ENCODE measurements at places on chromosomes 11 and 22. TPM values are rescaled to one million over a fixed set of nuclear protein-coding genes. Genes with fewer than 3 reads are reported as not detected.

DNA sequence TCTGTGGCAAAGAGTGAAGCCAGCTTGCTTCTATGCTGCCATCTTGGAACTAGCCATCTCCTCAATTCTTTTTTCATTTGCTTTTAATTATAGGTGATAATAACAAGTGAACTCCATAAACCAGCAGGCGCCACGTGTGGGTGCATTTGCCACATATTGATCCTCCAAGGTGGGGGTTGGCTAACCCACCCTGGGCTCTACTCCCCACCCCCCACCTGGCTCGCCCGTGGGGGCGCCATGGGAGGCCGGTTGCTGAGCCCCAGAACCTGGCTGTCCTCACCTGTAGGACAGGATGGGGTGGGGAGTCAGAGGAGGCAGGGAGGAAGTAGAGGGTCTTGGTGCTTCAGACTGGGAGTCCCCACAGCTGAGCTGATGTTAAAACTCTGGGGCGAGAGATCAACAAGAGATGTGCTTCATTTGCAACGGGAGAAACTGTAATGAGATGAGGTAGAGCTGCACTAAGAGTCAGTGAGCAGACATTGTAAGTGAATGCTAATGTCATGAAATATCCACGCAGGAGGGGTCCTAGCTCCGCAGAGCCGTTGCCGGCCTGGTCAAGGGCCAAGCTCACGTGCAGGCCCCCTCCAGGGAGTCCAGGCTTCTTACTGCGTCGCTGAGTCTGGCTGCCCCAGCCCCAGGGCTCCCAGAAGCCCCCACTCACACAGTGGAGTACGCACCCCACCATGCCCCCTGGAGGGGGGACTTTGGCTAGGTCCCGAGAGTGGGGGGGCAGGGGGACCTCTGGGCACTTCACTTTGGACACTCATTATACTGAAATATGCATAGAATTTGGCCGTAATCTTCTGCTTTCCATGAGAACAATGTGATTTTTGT lies 59.4 kb downstream of the BRD1 start:
- H3K4me1 ChIP-seq = peaks cover 10% of the 10 kb centered on the region
- no peak overlapping the region for H3K4me3 ChIP-seq
- H3K36me3 ChIP-seq = no peaks in the 10 kb centered on the region
- DNase-seq = no peak
- H3K27ac ChIP-seq = no peak overlapping the region
- H3K27me3 ChIP-seq = no peaks in the 10 kb centered on the region

- no peaks in the 10 kb centered on the region for H3K36me3 ChIP-seq
- no peak for DNase-seq
- H3K4me1 ChIP-seq = no peaks in the 10 kb centered on the region
These were observed 969.3 kb downstream of the OPCML start for GRCh38 chr11:132563050-132563449.

DNA sequence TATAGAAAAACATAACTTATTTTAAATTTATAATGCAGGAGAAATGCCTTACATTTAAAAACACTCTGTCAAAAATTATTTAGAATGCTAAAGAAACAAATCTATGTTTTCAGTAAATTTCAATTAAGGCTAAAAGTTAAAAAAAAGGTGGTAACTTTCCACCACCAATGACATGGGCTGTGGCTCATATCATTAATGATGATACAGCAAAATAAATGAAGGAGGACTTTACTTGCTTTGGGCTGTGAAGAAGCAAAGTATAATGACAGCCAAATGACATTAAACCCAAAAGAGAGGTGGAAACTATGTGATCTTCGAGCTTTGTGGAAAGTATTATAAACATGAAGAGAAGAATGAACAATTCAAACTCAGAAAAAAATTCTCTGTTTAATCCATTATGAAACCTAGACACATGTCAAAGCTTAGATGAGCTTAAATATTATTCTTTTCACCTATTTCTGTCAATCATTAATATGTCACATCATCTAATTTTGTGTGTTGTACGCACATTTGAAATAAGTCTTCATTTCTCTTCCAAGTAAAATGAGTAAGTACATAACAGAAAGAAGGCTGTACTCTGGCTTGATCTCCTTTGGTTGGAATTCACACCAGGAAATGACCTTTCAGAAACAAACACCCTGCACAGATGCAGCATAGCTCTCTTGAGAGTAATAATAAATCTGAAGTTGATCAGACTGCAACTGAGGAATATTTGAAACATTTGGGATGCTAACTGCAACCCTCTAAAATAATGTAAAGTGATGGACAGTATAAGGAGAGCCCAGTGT lies 265.8 kb downstream of the TTC28 start:
- no peak for DNase-seq
- H3K4me3 ChIP-seq = no peak overlapping the region
- no peaks in the 10 kb centered on the region for H3K4me1 ChIP-seq
- H3K27me3 ChIP-seq = peaks cover 2% of the 10 kb centered on the region
- H3K27ac ChIP-seq = no peak overlapping the region
- no peaks in the 10 kb centered on the region for H3K36me3 ChIP-seq

- no peak for DNase-seq
- H3K36me3 ChIP-seq = no peaks in the 10 kb centered on the region
- H3K27ac ChIP-seq = no peak overlapping the region
- no peak overlapping the region for H3K4me3 ChIP-seq
These were observed 125.7 kb downstream of the WT1 start for GRCh38 chr11:32309530-32310213.

DNA sequence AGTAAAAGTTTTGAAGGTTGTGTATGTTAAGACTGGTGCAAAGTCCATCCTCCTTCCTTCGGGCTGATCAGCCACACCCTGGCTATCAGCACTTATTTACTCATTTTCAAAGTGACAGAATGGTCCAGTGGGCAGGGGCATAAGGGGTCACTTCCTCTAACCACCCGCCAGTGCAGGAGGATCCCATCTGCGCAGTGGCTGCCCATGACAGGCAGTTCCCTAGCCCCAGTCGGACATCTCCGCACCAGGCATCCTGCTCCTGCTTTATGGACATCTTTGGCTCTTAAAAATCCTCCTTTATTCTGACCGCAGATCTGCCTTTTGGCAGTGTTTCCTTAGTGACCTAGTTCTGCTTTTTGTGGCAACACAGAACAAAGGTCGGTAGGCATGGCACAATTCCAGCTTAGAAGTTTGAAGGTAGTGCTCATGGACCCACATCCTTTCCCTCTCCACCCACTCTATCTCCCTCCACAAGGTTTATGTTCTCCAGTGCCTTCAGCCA lies 55.9 kb downstream of the BMAL1 start:
- peaks cover 3% of the 10 kb centered on the region for H3K36me3 ChIP-seq
- H3K4me1 ChIP-seq = no peaks in the 10 kb centered on the region
- no peaks in the 10 kb centered on the region for H3K27me3 ChIP-seq
- no peak overlapping the region for H3K27ac ChIP-seq
- H3K4me3 ChIP-seq = no peak overlapping the region
- DNase-seq = no peak

Gene RFPL2
- total RNA-seq = 1.1 TPM
